ENCODE measurements at places on chromosomes 1 and 21.

- DNase-seq = no peak
Measured at GRCh38 chr1:118927427-118928187, 60.5 kb downstream of the TBX15 start.

DNA sequence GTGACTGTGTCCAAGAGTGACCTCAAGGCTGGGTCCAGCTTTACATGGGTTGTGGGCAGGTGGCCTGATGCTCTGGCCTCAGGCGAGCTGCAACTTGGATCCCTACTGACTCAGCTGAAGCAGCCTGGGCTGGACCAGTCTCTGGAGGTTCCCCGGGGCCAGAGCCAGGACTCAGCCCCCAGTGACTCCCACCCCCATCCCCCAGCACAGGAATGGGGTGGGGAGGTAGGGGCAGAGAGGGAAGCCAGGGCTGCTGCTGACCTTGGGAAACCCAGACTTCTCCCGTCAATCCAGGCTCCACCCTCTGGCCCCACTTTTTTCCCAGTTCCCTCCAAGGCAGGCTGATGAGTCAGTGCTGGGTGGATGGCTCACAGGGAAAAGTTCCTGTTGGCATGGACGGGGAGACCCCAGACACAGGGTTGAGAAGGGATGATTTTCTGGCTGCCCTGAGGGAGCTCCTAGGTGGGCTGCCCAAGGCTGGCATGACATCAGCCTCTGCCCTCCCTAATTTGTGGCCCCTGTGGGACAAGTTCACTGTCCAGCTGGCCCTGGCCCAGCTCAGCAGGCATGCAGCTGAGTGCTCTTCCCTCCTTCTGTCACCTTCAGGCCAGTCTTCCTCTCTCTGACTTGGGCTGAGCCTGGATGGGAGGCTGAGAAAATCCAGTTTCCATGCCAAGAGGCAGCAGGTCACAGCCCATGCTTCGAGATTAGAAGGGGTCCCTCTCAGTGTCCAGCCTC lies 2.2 kb downstream of the ZC3H12A start:
- peak; percentile 47 for DNase-seq

GRCh38 chr1:81225789-81226602 lies 574.7 kb upstream of the ADGRL2 start:
- no peak for DNase-seq

DNA sequence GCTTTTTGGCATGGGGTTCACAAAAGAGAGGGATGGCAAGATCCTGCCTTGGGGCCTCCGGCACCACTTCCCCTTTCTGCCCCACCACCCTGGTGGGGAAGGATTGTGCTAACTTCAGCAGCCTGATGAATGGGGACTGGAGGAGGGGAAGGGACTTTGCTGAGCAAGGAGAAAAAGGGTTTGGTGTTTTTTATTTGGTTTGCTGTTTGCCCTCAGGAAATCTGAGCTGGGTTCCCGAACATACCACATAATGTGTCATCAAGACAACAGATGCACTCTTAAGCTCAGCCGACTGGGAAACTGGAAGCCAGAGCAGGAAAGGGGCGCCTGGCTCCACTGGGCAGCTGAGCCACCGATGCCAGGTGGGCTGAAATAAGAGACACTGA lies 19.8 kb downstream of the OLFML2B start:
- no peak for DNase-seq

DNA sequence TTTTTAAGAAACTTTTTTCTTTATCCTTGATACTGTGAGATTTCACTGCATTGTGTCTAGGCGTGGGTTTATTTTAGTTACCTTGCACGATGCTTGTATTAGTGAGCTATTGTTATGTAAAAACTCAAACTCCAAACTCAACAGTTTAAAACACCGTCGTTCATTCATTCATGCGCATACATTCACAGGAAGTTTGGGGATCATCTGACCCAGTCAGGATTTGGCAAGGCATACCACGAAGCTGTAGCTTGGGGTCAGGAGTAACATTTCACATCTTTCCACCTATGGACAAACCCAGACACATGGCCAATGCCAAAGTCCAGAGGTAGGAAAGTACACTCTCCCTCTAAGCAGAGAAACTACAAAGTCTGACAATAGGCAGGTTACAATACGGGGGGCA lies 324.6 kb upstream of the CHRM3 start:
- no peak for DNase-seq

DNA sequence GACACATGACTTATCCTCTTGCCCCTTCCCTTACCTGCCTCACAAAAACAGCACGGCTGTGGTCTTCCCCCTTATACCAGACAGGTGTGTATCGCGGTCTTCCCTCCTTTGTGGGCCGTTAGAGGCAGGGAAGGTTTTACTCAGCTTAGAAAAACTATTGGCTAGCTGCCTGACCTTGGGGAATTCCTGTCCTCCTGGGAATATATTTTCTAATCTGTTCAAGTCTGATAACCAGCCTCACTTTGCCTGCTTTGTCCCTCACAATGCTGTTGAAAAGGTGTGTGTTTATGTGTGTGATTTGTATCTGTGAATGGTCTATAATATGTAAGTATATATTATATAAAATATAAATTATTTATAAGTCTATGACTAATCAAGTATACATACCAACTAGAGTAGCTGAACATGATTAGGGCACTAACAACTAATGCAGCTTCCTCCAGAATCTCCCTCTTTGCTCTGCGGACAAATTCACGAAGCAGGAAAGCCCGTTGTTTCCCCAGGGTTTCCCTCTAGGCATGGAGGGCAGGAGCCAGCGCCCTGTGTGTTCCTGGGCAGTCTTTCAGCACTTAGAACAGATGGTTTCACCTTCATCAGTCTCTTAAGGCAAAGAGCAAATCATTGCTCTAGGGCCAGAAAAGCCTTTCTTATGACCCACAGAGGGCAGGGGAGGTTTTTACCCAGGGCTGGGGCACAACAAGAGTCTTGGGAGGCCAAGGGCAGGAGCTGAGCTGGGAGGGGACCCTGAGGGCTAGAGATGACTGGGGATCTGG lies 25.6 kb downstream of the SLC26A9 start:
- no peak for DNase-seq

DNA sequence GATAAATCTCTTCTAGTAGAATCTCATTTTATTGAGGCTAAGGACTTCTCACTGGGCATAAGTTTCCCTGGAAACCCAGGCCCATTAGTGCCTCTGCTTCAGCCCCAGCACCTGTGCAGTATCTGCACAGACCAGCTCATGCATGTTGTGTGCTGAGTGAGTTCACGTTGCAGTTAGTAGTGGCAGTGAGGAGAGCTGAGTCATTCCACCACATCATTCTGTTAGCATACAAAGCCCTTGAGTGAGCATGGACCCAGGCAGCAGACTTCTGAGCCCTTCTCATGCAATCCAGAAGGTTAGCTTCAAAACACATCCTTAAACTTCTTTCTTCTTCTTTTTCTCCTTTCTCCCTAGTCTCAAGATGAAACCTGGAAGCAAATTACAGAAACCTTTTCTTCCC lies 45.8 kb upstream of the NTPCR start:
- DNase-seq = peak; percentile 4

GRCh38 chr21:27023186-27023585 lies 56.3 kb upstream of the ADAMTS5 start:
- no peak for DNase-seq

DNA sequence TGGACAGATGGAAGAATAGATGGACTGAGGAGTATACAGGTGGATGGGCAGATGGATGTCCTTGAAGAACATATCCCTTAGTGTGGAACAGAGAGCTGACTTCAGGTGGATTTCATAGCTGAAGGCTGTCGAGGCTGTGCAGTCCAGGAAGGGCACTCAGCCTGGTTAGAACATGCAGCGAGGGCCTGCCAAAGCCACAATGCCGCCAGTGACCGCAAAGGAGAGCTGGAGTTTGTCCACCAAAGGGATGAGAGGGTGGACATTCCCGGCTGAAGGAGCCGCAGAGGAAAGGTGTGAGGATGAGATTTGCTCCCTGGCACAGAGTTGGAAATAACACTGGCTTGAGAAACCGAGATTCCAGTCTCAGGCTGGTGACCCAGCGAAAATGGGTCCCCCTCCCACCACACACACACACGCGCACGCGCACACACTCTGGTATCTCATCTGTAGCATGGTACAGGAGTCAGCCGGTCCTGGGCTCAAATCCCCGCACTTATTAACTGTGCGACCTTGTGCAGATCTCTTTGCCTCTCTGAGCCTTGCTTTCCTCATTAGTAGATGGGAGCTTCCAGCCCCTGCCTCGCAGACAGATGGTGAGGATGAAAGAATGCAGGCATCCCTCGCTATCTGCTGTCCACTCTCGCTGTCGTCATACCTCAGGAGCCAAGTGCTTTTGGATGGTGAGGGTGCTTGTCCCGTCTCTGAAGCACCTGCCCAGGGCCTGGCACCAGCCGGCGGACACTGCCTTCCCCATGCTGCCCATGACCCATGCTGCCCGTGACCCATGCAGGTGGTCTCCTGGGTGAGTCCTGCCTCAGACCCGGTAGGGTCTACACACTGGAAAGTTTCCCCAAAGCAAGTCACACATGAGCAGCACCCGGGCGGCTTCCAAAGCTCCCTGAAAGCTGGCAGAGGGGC lies 26.8 kb upstream of the EFHD2 start:
- no peak for DNase-seq

GRCh38 chr1:224251741-224252146 lies 68.7 kb downstream of the DEGS1 start:
- no peak for DNase-seq

DNA sequence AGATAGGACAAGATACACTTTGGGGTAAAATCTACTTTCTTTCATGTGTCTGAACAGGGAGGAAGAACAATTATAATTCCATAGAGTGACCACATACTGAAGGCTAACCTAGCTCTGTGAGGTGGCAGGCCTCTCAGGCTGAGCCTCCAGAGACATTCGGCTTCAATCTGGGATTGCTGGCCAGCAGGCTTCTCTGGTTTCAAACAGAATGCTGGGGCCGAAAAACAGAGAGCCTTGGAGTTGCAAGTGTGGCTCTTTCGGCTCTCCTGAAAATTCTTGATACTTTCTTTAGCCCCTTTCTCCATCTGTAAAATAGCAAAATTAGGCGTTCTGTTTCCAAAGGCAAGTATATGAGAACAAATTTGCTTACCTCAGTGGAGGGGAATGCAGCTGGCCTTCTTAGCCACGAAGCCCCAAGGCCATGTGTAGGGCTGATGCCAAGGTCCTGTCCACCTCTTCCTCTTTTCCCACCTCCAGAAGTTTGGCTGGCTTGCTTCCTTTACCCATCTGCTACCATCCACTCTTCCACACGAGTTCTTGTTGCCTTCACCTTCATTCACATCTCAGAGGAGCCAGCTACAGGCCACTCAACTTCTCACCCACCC lies 30.0 kb upstream of the UBE2U start:
- no peak for DNase-seq

DNA sequence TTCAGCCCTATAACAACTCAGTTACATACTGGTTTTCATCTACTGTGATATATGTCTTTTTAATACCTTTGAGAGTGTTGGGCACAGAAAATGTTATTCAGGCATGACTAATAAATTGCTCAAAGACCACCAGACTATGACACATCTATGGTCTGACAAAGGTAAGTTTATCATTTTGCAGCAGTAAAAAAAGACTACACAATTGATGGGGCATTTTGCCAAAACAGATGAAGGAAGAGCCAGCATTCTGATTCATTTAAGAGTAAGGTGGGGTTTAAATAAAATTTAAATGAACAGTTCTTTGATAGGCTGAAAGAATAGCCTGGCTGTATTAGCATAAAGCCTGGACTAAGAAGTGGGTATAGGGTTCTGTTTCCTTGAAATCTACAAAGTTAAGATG lies 8.8 kb upstream of the RNPC3 start:
- DNase-seq = no peak

DNA sequence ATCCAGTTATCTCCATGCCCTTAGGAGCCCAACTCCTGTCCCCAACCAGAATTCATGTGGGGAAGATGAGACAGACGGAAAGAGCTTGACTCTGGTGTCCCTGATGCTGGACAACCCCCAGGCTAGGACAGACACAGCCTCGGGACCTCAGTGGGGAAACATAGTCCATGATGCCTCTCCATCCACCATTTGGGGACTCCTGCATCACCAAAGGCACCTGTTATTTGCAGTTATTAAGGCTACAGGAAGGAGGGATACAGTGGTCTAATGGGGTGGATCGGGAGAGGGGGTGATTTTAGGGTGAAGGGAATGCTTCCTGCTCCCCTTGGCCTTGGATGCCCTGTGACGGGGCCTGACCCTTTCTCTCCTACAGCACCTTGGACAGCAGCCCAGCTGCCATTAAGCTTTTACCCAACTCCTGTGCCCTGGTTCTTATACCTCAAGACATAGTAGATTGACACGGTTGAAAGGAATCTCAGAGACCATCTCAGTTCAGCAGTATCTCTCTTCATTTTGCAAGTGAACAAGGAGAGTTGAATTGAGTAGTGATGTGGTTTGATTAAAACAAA lies 111.6 kb downstream of the MATN1 start:
- no peak for DNase-seq

DNA sequence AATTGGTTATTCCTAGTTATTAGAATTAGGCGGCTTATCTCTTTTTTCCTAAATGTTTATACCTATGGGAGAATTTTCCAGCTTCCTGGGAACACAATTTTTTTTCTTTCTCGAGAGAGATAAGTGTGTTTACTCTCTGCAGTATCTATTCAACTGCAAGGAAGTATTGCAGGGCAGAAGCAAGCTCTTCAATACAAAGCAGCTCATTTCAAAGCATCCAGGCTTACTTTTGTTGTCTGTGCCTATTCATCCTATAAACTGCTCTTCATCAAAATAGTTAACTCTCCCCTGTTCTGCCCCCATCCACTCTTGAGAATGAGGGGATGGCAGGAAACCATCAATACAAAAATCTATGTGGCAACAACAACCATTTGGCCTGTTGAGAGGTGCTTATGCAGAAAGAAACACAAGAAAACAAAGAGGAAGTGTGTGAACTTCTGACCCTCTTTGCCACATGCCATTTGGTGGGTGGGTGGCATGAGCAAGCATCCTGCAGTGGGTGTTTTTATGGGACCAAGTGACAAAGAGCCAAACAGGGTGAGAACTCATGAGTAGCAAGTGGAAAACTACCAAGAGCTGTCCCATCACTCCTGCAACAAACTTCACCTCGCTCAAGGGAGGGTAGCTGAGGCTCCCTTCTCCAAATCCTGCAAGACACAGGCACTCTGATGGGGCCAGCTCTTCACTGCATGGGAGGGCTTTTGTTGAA lies 50.6 kb upstream of the MRPS6 start:
- DNase-seq = no peak

DNA sequence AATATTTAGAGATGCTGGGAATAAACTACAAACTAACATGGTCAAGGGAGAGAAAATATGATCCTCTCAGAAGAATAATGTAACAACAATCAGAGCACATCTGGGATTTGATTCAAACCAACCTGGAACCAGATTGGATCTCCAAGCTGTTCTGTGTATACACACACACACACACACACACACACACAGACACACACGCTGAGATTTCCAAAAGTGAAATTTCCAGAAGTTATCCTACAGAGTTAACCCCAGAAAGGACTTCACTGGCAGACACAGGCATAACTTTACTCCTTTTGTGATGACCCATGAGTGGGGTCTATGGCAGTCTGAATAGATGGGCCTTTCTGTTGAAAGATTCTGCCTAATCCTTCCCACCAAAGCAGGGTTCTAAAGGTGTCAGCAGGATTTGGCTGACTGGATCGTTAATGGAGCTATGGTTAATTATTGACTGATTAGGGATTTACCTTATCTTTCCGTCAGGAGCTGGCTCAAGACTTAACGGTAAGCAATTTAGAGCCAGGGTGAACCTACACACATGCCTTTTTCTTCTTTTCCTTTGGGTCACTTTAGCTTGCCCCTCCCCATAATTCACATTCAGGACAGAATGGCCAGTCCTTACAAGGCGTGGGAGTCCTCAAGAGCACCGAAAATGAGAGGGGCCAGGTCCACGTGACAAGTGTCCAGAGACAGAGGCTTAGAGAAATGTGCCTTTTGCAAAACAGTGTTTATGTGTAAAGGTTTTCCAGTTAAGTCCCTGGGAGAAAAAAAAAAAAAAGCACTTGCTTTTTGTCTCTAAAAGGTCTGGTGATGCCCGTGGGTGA lies 10.9 kb upstream of the PROX1 start:
- no peak for DNase-seq

All from erythroblast (primary cell).